ENCODE measurements at places on chromosomes 13 and 19.

GRCh38 chr13:110689711-110690110 lies 16.2 kb downstream of the CARS2 start:
- DNase-seq = no peak

DNA sequence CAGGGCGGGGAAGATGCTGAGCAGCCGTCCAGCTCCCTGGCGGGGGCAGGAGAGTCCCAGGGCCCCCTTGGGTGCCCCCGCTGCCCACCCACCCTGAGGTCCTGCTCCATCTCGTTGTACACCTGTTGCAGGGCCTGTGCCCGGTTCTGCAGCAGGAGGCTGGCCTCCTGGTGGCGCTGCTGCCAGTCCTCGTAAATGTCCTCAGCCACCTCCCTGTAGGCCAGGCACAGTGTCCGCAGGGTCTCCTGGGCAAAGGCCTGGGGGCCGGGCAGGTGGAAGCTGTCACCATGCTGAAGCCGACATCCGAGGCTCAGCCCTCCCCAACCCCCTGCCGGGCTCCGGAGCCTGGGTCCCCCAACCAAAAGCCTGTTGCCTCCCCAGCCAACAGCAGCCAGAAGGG lies 20.2 kb downstream of the ATP8B3 start:
- DNase-seq = no peak

- DNase-seq = no peak
Measured at GRCh38 chr19:10523135-10523636, 5.9 kb upstream of the S1PR5 start.

- no peak for DNase-seq
Measured at GRCh38 chr13:97953376-97953970, at the start of gene IPO5. Gene IPO5 (plus strand): TSS chr13:97953675. CDS start chr13:97976697, 23,022 bp downstream.

GRCh38 chr13:72637561-72637960 lies 89.9 kb downstream of the MZT1 start:
- no peak for DNase-seq

DNA sequence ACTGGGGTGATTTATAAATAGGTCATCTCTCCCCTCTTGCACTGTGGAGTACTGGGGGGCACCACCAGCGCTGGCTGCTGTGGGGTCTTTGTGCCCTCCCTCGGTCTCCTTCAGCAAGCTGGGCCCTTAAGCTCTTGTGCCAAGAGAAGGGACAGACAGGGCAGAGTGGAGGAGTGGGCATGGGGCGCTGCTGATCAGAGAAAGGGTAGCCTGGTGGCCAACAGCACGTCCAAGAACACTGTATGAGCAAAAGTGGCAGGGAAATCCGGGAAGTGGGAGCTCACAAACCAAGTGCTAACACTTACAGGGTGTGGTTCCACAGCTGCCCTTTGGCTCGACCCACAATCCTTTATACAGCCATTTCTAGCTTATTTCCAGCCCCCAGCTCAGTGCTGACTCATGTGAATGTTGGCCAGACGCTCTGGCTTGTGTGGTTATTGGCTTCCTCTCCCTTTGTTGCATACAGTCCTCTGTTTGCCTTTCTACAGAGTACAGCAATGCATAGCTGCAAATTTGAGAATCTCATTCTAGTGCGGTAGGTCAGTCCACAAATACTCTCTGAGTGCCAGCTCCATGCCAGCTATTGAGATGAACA lies 298.8 kb downstream of the SHISA2 start:
- DNase-seq = no peak

DNA sequence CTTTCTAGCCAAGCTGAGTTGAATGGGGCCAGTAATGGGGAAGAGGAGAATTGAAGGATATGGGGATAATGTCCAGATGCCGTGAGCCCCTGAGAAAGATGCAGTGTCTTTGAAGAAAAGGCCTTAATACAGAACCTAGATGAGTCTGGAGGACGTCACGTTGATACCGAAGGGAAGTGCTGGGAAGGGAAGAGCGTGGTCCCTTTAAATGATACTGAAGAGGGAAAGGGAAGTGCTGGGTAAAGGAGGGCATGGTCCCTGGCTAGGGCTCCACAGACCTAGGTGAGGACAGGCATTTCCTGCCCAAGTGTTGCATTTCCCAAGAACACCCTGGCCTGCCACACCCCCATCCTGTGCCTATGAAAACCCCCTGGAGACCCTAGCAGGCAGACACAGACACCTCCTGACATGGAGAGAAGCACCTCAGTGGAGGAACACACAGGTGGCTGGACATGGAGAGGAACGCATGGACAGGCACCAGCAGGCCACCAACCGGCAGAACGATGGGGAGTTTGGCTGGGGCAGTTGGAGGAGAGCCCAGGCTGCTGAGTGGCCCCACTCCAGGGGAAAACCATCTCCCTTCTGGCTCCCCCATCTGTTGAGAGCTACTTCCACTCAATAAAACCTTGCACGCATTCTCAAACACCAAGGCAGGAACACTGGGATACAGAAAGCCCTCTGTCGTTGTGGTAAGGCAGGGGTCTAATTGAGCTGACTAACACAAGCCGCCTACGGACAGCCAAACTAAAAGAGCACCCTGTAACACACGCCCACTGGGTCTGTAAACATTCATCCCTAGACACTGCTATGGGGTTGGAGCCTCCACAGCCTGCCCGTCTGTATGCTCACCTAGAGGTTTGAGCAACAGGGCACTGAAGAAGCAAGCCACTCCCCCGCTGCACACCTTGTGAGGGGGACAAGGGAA lies 34.9 kb upstream of the POMP start:
- peak; percentile 34 for DNase-seq

DNA sequence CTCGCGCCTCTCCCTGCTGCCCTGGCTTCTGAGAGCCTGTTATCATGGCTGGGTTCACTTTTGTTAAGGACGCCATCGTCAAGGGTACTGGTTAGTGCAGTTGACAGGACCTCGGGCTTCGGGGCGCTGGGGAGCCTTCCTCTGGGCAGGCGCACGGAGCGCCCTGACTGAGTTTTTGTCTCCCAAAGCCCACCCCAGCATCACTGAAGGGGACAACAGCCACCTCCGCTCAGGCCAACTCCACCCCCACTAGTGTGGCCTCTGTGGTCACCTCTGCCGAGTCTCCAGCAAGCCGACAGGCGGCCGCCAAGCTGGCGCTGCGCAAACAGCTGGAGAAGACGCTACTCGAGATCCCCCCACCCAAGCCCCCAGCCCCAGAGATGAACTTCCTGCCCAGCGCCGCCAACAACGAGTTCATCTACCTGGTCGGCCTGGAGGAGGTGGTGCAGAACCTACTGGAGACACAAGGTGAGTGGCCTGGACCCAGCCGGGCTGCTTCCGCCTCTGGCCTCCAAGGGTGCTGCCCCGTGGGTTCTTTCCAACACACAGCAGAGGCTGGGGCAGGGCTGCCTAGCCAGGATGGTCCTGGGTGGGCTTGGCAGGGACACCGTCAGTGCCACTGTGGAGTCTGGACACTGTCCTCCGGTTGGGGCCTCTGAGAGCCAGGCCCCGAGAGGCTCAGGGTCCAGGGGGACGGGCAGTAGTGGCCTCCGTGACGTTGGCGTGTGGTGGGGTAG lies 16.9 kb downstream of the TSSK6 start:
- no peak for DNase-seq

DNA sequence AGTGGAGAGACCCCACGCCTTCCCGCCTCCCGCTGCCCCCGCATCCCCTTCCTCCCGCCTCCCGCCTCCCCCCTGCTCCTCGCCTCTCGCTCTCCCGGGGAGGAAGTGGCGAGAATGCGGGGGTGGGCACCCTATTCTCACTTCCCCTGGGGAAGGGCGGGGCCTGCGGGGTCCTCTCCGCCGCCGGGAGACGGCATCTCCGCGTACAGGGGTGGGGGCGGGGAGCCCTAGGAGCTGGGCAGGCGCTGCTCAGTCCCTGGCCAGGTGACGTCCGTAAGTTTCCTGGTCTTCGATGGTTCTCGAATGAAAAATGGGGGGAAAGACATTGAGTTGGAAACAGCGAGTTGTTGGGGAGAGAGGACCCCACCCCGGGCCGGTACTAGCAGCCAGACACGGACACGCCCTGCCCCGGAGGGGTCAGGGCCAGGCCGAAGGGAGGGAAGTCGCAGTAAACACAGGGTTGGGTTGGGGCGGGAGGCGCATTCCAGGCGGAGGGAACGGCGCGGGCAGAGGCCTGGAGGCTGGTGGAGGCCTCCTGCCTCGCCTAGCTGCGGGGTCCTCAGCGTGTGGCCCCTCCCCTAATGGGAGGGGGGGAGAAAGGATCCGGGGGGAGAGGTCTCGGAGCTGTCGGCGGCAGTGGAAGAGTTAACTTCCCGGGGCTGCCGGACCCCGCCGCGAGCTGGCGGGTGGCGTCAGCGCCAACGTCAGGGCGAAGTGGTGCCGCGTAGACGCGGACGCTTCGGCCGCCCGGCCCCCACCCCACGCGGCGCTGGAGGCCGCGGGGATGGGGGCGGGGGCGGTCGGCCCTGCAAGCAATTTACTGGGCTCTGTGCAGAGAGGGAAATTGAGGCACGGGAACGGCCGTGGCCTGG lies 10.4 kb upstream of the JUND start:
- peak; percentile 94 for DNase-seq

DNA sequence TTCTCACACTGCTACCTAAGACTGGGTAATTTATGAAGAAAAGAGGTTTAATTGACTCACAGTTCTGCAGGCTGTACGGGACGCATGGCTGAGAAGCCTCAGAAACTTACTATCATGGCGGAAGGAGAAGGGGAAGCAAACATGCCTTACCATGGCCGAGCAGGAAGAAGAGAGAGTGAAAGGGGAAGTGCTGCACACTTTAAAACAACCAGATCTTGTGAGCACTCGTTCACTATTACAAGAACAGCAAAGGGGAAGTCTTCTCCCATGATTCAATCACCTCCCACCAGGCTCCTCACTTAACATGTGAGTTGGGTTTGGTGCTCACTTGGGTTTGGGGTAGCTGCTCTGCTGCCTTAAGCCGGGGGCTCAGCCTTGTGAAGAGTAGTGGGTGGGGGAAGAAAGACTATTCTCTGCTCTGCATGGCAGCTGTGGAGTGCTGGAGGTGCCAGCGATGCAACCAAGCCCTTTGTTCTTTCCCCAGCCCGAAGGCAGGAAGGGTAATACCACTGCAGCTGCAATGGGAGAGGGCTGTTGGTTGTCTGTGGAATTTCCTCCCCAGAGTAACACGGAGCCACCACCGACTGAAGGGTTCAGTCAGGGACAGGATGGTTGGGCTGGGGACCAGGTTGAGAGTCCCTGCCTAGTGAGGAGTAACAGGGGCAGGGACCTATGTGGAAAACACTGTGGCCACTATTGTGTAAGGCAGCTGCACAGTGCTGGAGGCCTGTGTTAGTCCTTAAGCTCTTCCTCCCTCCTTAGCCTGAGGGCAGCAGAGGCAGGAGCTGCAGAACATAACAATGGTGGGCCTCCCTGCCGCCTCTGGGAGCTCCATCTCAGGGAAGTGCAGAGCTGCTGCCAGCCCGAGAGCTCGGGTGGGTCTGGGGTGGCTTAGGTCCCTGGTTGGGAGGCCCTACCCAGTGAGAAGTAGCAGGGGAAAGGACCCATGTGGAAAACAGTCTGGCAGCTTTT lies 1262.5 kb downstream of the EFNB2 start:
- peak; percentile 36 for DNase-seq

DNA sequence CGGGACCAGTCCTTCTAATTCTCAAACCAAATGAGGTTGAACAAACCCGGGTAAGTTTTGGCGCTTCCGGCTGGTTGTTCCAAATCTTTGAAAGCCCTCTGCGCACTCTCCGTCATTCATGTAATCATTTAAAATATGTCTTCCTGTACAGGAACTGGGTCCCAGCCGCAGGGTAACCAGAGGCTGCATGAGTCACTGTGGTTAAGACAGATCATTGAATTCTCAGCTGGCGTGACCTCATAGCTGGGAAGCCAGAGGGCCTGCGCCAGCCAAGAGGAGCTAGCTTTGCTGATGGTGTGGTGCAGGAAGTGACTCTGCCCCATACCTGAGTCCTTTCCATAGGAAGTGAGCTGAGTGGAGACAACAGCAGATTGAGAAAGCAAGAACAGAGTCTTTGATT lies 135.2 kb downstream of the TSHZ3 start:
- peak; percentile 44 for DNase-seq

GRCh38 chr19:29596080-29596727 lies 9.9 kb upstream of the POP4 start:
- peak; percentile 10 for DNase-seq

- DNase-seq = peak; percentile 91
Measured at GRCh38 chr19:40549007-40549708, 27.5 kb upstream of the SHKBP1 start.

DNA sequence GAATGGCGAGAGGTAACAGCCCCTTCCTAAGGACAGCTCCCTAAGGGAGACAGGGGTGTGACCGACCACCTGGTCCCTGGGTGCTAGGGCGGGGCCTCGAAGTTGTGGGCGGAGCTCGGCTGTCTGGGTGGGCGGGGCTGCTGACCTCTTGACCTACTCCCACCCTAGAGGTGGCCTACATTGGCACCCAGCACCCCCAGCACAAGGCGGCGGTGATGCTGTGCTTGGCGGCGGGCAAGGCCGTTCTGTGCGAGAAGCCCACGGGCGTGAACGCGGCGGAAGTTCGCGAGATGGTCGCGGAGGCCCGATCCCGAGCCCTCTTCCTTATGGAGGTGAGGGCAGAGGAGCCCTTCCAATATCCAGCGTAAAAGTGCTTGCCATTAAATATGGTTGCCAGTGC lies 2.4 kb downstream of the DHDH start:
- no peak for DNase-seq

- no peak for DNase-seq
Measured at GRCh38 chr19:57682226-57682766, 519 bp downstream of the ZNF551 start.

GRCh38 chr13:66716538-66716937 lies 513.6 kb downstream of the PCDH9 start:
- DNase-seq = no peak

DNA sequence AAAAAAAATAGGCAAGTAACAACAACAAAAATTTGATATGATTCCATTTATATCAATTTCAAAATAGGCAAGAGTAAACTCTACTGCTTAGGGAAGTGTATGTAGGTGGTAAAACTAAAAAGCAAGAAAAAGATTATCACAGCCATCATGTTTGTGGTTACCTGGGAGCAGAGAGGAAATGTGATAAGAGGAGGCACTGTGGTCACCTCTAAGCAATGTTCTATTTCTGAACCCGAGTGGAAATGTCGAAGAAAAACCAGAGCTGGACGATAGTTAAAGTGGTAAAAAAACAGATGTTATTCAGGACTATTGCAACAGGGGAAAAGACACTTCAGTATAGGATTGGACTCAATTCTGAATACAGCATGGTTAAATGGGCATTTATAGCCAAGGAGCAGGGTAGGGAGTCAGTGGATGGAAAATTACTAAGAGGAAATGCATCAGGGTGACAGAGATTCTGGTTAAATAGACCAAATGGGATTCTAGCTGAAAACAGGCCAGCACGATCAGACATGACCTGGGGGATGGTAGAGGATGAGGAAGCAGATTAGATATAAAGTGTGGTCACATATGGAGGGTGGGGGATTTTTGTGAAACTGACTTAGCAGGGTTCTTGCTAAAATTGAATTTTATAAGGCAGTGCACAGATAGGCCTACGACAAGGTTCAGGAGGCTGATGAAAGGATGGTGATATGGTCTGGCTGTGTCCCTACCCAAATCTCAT lies 6.0 kb upstream of the TEX30 start:
- no peak for DNase-seq

- DNase-seq = no peak
Measured at GRCh38 chr13:65600702-65601101, 1629.4 kb downstream of the PCDH9 start.
